ENCODE measurements at places on chromosomes 2 and 18. TPM values are rescaled to one million over a fixed set of nuclear protein-coding genes. Genes with fewer than 3 reads are reported as not detected.

MATN3 gene
- total RNA-seq: not detected

REG1B gene
- total RNA-seq: not detected

- DNase-seq: no peak
- peaks cover 9% of the 10 kb centered on the region for H3K36me3 ChIP-seq
- H3K4me3 ChIP-seq: no peak overlapping the region
- no peak overlapping the region for H3K27ac ChIP-seq
- H3K27me3 ChIP-seq: no peaks in the 10 kb centered on the region
Measured at GRCh38 chr2:168850846-168851245, 39.4 kb downstream of the SPC25 start.

DNA sequence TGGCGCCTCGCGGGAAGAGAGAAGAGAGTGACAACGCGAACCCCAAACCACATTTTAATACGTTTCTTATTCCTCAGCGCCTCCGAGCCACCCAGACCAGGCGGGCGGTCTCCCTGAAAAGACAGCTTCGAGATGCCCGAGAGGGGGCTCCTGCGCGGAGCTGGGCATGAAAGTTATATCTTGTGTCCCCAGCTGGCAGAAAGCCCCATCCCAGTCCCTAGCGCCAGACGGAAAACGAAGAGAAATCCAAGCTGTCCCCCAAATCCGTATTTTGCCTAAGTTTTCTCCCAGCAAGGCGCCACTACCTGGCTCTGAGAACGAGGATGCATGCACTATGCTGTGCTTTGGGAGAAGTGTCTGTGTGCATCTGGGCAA lies 797 bp downstream of the NXPH2 start:
- no peaks in the 10 kb centered on the region for H3K36me3 ChIP-seq
- H3K4me3 ChIP-seq: no peak overlapping the region
- H3K4me1 ChIP-seq: peaks cover 3% of the 10 kb centered on the region
- peaks cover 40% of the 10 kb centered on the region for H3K27me3 ChIP-seq

- no peak overlapping the region for H3K27ac ChIP-seq
- H3K27me3 ChIP-seq: no peaks in the 10 kb centered on the region
- H3K4me3 ChIP-seq: no peak overlapping the region
- H3K36me3 ChIP-seq: peaks cover 31% of the 10 kb centered on the region
- peak; percentile 79 for DNase-seq
- H3K4me1 ChIP-seq: peaks cover 23% of the 10 kb centered on the region
Measured at GRCh38 chr2:240021488-240022104, 3.5 kb downstream of the NDUFA10 start.

DNA sequence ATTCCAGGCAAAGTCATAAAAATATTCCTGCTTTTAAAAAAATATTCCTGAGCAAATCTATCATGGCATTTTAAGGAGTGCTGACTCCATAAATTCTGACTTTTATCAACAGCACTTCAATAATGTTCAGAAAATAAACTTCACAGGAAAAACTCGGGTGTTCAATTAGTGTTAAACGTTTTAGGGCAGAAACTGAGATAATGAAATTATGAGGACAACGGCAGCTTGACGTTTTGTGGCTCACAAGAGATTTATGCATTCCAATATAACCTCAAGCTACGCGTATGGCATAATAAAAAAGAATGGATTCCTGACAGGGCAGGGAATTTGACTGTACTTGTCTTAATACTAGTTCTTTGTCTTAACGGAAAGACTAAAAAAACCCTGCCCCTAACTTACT lies 133.2 kb downstream of the ICOS start:
- H3K4me3 ChIP-seq: no peak overlapping the region
- H3K36me3 ChIP-seq: no peaks in the 10 kb centered on the region
- peaks cover 10% of the 10 kb centered on the region for H3K4me1 ChIP-seq
- H3K27me3 ChIP-seq: peaks cover 2% of the 10 kb centered on the region
- no peak overlapping the region for H3K27ac ChIP-seq

Measured in activated naive CD4-positive, alpha-beta T cell treated with anti-CD3 and anti-CD28 coated beads for 36 hours (primary cell).